ENCODE measurements at places on chromosomes 1 and 21.
A peak's percentile ranks its signal among the peaks of the same experiment; 100 is the strongest.

DNA sequence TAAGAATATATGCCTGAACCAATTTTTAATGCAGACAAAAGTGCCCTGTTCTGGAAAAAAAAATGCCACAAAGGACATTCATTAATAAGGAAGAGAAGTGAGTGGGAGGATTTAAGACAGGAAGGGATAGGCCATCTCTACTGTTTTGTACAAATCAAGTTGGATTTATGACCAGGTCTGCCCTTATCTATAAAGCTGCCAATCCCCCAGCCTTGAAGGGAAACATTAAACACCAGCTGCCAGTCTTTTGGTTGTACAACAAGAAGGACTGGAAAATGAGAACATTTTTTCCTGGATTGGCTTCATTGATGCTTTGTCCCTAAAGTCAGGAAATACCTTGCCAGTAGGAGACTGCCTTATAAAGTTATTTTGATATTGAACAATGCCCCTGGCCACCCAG lies 444.0 kb downstream of the NPHP4 start:
- no peak overlapping the region for H3K27ac ChIP-seq
- no peaks in the 10 kb centered on the region for H3K4me1 ChIP-seq
- peaks cover 33% of the 10 kb centered on the region for H3K27me3 ChIP-seq

GRCh38 chr1:95352767-95353166 lies 118.8 kb downstream of the RWDD3 start:
- H3K27me3 ChIP-seq, result peaks cover 10% of the 10 kb centered on the region
- no peak for DNase-seq
- H3K36me3 ChIP-seq, result no peaks in the 10 kb centered on the region
- no peak overlapping the region for H3K27ac ChIP-seq
- H3K4me3 ChIP-seq, result no peak overlapping the region

DNA sequence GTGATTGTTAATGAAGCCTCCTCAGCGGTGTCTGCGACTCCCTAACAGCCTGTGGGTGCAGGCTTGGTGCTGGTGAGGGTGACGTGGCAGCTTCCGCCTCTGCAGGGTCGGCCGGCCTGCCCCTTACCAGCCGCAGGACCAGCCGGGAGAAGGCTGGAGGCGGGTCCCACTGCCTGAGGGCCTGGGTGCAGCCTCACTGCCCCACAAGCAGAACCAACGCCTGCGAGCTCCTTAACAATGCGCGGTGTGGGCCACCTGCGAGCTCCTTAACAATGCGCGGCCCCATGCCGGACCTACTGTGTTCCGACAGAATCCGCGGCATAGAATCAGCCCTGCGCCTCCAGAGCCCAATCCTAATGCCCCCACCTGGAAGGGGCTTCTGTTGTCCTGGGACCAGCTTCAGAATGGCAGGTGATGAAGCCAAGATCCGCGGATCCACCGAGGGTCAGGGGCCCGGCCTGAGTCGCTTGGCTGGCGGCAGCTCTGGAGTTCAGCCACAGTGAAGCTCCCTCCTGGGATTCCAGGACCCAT lies 54.4 kb upstream of the AJAP1 start:
- peaks cover 23% of the 10 kb centered on the region for H3K27me3 ChIP-seq
- DNase-seq, result no peak
- no peaks in the 10 kb centered on the region for H3K36me3 ChIP-seq
- no peaks in the 10 kb centered on the region for H3K4me1 ChIP-seq
- no peak overlapping the region for H3K27ac ChIP-seq

DNA sequence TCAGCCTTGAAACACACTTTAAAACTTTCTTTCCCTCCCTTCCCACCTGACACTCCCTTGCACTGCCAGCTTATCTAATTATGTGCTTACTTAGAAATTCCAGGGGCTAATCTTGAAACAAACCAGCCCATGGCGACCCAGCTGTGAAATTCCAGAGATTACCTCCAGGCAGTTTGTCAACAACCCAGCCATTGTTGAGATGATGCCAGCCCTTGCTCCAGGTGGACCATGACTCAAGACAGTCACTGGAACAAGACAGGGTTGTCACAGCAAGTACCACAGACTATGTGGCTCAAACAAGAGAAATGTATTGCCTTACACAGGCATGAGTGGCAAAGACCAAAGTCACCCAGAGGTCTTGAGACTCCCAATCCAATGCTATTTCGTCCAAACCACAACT lies 7.9 kb downstream of the FYB2 start:
- no peaks in the 10 kb centered on the region for H3K4me1 ChIP-seq
- H3K27ac ChIP-seq, result no peak overlapping the region
- peaks cover 9% of the 10 kb centered on the region for H3K36me3 ChIP-seq

- H3K4me3 ChIP-seq, result peak overlapping the region; percentile 99
- no peaks in the 10 kb centered on the region for H3K27me3 ChIP-seq
Observed at GRCh38 chr1:182391028-182391361, 595 bp downstream of the GLUL start.

DNA sequence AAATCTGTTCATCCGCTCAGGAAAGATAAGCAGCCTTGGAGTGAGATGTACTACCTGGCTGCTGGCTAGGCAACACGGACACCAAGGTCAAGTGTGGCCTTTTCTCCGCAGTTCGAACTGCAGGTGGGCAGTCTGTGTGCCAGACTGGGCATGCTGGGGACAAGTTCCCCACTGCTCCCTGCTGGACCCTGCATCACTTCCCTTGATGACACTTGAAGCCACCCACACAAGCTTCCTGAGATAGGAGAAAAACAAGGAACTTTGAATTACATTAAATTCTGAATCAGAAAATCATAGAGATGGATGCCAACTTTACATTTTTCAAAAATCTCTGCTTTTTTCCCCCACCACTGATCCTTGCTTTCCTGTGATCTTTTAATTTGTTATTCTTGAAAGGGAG lies 38.3 kb downstream of the BEND5 start:
- no peaks in the 10 kb centered on the region for H3K27me3 ChIP-seq
- peak overlapping the region; percentile 55 for H3K27ac ChIP-seq
- peaks cover 60% of the 10 kb centered on the region for H3K36me3 ChIP-seq
- no peak for DNase-seq
- H3K4me1 ChIP-seq, result peaks cover 18% of the 10 kb centered on the region

GRCh38 chr1:202964791-202965410 lies 2.2 kb downstream of the CYB5R1 start:
- no peak overlapping the region for H3K27ac ChIP-seq
- no peak for DNase-seq
- peaks cover 5% of the 10 kb centered on the region for H3K36me3 ChIP-seq
- peak overlapping the region; percentile 50 for H3K4me3 ChIP-seq
- H3K4me1 ChIP-seq, result peaks cover 29% of the 10 kb centered on the region

- DNase-seq, result no peak
- H3K36me3 ChIP-seq, result no peaks in the 10 kb centered on the region
- H3K4me1 ChIP-seq, result no peaks in the 10 kb centered on the region
- H3K4me3 ChIP-seq, result no peak overlapping the region
Observed at GRCh38 chr1:201286445-201286844, 3.1 kb downstream of the PKP1 start.

DNA sequence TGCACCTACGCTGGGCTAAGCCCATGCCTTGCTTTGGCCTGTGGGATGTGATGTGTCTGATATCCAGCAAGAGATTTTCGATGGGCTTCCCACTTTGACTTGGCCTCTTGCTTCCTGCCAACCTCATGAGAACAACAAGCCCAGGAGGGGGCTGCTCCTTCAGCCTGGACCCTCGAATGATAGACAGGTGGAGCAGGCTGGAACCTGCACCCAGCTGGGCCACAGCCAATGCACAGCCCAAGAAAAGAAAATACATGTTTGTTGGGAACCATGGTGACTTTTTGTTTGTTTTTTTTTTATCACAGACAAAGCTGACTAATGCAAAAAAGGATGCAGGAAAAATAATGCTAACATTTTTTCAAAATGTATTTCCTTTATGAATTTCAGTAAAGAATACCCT lies 144.3 kb downstream of the LMX1A start:
- peaks cover 7% of the 10 kb centered on the region for H3K27me3 ChIP-seq
- H3K4me1 ChIP-seq, result no peaks in the 10 kb centered on the region
- DNase-seq, result no peak

DNA sequence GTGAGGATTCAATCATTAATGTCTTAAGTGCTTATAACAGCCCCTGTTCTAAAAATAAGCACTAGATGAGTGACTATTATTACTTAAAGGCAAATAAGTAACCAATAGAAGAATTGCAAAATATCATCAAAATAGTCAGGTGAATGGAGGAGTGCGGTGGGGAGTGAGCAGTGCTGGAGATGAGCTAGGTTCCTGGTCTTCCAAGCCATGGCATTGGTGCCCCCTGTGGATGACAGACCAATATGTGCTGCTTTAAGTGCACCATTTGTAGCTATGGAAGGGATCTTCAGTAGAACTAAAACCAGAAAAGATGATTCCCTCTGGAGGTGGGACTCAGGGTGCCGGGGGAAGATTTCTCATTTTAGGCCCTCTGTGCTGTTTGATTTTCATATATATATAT lies 46.1 kb upstream of the SLC30A1 start:
- H3K27me3 ChIP-seq, result no peaks in the 10 kb centered on the region
- H3K4me3 ChIP-seq, result no peak overlapping the region
- no peak overlapping the region for H3K27ac ChIP-seq
- H3K36me3 ChIP-seq, result no peaks in the 10 kb centered on the region

- peak overlapping the region; percentile 84 for H3K4me3 ChIP-seq
- no peaks in the 10 kb centered on the region for H3K36me3 ChIP-seq
- peaks cover 42% of the 10 kb centered on the region for H3K4me1 ChIP-seq
- no peak overlapping the region for H3K27ac ChIP-seq
Observed at GRCh38 chr1:31765041-31765467, 914 bp upstream of the ADGRB2 start.

DNA sequence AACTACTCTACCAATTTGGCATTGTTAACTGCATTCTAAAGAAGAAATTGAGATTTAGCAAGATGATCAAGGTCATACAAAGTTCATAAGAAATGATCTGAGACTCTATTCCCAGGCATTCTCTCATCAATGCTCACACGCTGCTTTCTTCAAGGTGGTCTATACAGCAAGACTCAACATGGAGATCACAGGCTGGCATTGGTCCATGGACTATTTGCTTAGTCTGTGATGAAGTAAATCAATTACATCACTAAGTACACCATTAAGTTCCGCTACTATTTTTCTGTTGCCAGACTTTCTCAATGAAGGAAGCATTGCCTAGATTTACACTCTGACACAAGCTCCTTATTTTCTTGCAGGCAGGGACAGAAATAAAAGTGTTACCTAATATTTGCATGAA lies 51.9 kb upstream of the CYP2J2 start:
- no peak for DNase-seq
- peaks cover 26% of the 10 kb centered on the region for H3K27me3 ChIP-seq
- H3K27ac ChIP-seq, result no peak overlapping the region
- H3K36me3 ChIP-seq, result no peaks in the 10 kb centered on the region
- H3K4me3 ChIP-seq, result no peak overlapping the region

DNA sequence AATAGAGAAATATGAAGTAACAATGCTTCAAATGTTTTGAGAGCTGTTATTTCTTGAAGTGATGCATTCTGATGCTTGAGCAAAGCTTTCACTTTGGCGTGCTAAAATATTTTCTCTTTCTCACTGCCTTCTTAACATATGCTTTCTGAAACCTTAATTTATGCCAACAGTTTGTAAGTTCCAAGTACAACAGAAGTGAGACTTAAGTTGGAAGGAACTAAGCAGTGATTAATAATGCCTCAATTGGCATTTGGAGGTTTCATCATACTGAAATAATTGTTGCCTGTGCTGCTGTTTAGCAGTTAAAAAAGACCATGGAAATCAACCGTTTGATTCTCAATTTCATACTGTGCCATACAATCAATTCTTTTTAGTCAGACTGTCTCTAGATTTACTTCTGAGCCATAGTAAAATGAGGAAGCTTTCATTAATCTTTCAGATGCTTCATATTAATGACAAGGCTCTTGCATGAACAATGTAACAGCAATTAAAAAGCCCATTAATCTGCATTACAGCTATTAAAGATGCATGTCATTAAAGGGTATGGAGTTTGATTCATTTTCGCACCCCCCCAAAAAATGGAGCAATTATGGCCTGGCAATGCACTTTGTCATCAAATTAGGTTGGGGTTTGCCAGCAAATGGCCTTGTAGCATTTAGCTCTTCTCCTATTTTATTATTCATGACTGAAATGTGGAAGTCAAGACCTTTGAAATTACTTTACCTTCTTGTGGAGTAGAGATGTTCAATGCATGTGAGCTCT lies 375.3 kb downstream of the USH2A start:
- no peaks in the 10 kb centered on the region for H3K27me3 ChIP-seq
- no peaks in the 10 kb centered on the region for H3K4me1 ChIP-seq
- no peak for DNase-seq
- H3K36me3 ChIP-seq, result no peaks in the 10 kb centered on the region

GRCh38 chr1:199290186-199290585 lies 651.3 kb downstream of the PTPRC start:
- H3K4me1 ChIP-seq, result peaks cover 10% of the 10 kb centered on the region
- H3K27me3 ChIP-seq, result no peaks in the 10 kb centered on the region

DNA sequence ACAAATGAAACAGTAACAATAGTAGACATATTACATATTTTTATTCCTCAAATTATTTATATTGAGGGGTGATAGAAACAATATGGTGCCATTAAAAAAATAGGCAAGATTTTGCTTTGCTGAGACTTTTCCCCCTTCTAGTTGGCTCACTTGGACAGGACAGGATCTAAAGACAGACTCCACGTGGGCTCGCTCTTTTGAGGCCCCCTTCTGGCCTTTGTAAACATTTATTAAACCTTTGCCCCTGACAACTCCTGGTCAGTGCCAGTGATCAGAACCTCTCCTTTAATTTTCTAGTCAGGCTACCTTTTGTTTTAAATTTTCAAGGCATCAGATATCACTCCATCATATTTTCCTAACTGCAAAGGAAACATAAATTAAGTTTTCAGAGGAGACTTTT lies 49.7 kb upstream of the IFI44L start:
- H3K36me3 ChIP-seq, result no peaks in the 10 kb centered on the region
- no peak overlapping the region for H3K4me3 ChIP-seq
- H3K27me3 ChIP-seq, result no peaks in the 10 kb centered on the region
- no peak overlapping the region for H3K27ac ChIP-seq
- no peak for DNase-seq

- H3K27me3 ChIP-seq, result peaks cover 27% of the 10 kb centered on the region
- H3K36me3 ChIP-seq, result no peaks in the 10 kb centered on the region
- peak within 1 kb of the TSS; percentile 94 for H3K4me3 ChIP-seq
- H3K27ac ChIP-seq, result peak within 1 kb of the TSS; percentile 86
Observed at GRCh38 chr1:63773815-63774616, at the start of gene ROR1. TSS of gene ROR1 (plus strand) at chr1:63774017.

- H3K27ac ChIP-seq, result no peak overlapping the region
- no peaks in the 10 kb centered on the region for H3K36me3 ChIP-seq
- no peak overlapping the region for H3K4me3 ChIP-seq
- H3K4me1 ChIP-seq, result no peaks in the 10 kb centered on the region
- no peaks in the 10 kb centered on the region for H3K27me3 ChIP-seq
Observed at GRCh38 chr21:40049031-40049930, 182.0 kb downstream of the PCP4 start.

DNA sequence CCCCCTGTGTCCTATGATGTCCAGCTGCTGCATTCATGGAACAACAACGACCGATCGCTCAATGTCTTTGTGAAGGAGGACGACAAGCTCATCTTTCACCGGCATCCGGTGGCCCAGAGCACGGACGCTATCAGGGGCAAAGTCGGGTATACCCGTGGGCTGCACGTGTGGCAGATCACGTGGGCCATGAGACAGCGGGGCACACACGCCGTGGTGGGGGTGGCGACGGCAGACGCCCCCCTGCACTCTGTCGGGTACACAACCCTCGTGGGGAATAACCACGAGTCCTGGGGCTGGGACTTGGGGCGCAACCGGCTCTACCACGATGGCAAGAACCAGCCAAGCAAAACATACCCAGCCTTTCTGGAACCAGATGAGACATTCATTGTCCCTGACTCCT lies 63.3 kb downstream of the SPSB1 start:
- peaks cover 13% of the 10 kb centered on the region for H3K36me3 ChIP-seq
- no peaks in the 10 kb centered on the region for H3K27me3 ChIP-seq
- peaks cover 14% of the 10 kb centered on the region for H3K4me1 ChIP-seq
- H3K4me3 ChIP-seq, result no peak overlapping the region
- H3K27ac ChIP-seq, result no peak overlapping the region

GRCh38 chr1:80668372-80668771 lies 1132.4 kb upstream of the ADGRL2 start:
- H3K27me3 ChIP-seq, result no peaks in the 10 kb centered on the region
- no peaks in the 10 kb centered on the region for H3K4me1 ChIP-seq
- no peak overlapping the region for H3K27ac ChIP-seq
- DNase-seq, result no peak

Measured in naive B cell (primary cell).